Stimulated activated naive CD8-positive, alpha-beta T cell treated with anti-CD3 and anti-CD28 coated beads, Interleukin-15, amount 100 ng/mL, for 72 hours (primary cell): ENCODE measurements at places on chromosomes 12 and 14.

- DNase-seq: no peak
These were observed 198.0 kb upstream of the SYT1 start for GRCh38 chr12:78666584-78666983.

DNA sequence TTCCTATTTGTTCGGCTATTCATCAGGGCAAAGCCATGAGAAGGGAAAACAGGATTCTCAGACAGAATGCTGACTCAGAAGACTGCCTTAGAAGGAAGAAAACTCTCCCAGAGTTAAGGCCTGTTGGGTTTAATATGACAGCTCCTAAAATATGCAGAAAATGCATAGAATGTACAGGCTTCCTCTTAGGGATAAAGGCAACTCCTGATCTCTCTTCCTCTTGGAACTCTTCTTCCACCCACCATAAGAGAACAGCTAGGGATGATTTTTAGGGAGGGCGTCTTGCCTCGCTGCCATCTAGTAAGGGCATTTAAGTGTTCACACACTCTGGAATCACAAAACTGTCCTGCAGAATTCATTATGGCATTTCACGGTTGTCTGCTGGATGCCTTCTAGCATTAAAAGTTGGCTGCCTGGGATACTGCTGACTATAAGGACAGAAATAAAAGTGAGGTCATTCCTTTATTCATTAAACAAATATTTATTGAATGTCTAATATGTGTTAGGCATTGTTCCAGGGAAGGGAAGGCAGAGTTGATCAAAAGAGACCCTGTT lies 73.7 kb downstream of the DCAF5 start:
- no peak for DNase-seq

DNA sequence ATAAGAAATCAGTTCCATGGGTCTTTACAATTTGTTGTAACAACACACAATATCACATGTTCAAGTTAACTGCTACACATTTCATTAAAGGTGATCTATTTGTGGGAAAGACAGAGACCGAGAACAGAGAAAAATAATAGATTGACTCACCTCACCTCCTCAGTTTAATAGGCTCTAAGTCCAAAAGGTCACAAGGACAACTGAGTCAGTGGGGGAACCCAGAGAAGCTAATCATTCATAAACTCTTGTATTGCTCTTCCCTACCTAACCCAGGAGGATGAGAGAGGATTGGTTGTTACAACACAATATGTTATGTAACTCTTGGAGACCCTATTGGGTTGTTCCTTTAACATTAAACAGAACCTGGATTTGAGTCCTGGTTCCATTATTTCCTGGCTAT lies 72.2 kb upstream of the CRY1 start:
- no peak for DNase-seq

DNA sequence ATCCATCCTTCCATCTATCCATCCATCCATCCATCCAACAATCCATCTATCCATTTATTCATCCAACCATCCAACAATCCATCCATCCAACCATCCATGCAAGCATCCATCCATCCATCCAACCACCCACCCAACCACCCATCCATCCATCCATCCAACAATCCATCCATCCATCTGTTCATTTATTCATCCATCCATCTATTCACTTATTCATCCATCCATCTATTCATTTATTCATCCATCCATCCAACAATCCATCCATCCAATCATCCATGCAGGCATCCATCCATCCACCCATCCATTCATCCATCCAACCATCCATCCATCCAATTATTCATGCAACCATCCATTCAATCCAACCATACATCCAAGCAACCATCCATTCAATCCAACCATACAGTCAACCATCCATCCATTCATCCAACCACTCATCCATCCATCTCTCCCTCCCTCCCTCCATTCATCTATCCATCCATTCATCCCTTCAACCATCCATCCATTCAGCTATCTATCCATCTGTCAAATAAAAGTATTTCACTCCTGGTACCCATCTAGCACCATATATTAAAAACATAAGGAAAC lies 86.1 kb downstream of the KSR2 start:
- no peak for DNase-seq

DNA sequence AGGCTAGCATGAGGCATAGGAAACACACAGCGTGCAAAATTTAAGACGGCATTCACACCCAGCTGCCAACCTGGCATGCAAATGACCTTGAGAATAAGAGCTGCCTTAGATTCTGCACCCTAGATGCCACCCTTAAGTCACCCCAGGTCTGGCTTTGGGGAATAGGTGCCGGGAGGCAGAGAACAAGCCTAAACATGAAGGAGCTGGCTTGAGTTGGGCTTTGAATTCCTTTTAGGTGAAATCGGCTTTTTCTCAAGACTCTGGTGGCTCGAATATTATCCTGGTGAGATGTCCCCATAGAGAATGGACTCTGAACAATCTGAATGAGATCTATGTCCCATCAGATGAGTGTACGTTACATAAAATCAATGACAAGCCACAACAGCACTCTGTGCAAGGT lies 1090.5 kb downstream of the VRK1 start:
- DNase-seq: no peak

DNA sequence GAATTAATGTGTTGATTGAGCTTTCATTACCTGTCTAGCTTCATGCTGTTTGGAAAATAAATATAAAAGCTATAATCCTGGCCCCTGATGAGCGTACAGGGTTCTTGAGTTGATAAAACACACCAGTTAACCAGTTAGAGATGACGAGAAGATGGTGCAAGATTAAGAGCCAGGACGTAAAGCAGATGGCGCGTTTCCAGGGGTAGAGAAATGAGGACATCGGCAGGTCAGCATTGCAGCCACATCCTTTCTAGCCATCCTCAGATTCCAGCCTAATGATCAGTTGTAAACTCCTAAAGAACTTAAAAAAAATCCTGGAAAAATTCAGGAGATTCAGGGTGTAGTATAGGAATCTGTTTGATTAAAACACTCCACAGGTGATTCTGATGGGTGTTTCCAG lies 203.7 kb downstream of the CACNA1C start:
- no peak for DNase-seq

- DNase-seq: no peak
These were observed 39.0 kb downstream of the TTC9 start for GRCh38 chr14:70680748-70681147.

- no peak for DNase-seq
These were observed 102.8 kb downstream of the PTPRB start for GRCh38 chr12:70534466-70534865.

GRCh38 chr12:10197879-10198278 lies 14.8 kb upstream of the GABARAPL1 start:
- DNase-seq: no peak

- DNase-seq: no peak
These were observed 79.9 kb upstream of the CD163 start for GRCh38 chr12:7583471-7583870.

GRCh38 chr12:85626001-85626783 lies 210.0 kb downstream of the RASSF9 start:
- no peak for DNase-seq

GRCh38 chr14:99784508-99784907 lies 8.7 kb upstream of the EML1 start:
- DNase-seq: no peak

DNA sequence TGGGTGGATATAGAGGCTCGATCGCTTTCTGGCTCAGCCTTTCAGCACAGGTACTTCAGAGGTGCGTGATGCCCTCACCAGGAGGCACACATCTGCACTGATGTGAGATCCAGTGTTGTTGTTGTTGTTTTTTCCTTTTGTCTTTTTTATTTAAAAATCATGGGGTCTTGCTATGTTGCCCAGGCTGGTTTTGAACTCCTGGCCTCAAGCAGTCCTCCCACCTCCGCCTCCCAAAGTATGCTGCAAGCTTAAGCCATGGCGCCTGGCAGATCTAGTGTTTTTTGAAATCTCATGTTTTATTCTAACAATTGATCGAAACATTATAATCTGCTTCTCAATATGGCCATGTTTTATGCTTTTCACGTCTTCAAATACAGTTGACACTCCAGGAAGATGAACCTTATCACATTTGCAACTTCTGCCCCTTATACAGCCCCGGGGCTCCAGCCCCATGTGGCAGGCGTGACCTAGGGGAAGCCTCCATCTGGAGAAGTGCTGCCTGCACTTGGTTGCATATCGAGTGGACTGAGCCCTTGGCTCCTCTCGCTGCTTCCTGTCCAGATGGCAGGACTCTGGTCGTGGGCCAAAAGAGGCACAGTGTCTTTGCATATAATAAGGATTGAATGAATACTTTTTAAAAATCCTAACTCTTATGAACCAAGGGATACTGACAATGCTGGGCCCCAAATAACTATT lies 71.7 kb downstream of the TRAF3 start:
- no peak for DNase-seq

DNA sequence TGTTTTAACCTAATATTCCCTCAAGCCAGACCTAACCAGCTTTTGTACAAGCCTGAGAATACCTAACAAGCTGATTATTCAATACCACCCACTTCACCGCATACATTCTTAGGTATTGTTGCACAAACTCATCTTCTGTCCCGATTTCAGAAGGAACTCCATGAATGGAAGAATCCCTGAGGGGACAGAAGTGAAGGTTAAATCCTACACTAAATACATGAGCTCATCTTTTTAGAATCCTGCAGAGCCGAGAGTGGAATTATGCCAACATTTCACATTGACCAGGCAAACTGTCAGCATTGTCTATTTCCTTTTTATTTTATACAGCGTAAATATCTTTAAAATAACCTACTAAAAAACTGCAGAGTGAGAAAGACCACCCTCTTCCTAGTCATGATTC lies 140.7 kb upstream of the PRICKLE1 start:
- no peak for DNase-seq

DNA sequence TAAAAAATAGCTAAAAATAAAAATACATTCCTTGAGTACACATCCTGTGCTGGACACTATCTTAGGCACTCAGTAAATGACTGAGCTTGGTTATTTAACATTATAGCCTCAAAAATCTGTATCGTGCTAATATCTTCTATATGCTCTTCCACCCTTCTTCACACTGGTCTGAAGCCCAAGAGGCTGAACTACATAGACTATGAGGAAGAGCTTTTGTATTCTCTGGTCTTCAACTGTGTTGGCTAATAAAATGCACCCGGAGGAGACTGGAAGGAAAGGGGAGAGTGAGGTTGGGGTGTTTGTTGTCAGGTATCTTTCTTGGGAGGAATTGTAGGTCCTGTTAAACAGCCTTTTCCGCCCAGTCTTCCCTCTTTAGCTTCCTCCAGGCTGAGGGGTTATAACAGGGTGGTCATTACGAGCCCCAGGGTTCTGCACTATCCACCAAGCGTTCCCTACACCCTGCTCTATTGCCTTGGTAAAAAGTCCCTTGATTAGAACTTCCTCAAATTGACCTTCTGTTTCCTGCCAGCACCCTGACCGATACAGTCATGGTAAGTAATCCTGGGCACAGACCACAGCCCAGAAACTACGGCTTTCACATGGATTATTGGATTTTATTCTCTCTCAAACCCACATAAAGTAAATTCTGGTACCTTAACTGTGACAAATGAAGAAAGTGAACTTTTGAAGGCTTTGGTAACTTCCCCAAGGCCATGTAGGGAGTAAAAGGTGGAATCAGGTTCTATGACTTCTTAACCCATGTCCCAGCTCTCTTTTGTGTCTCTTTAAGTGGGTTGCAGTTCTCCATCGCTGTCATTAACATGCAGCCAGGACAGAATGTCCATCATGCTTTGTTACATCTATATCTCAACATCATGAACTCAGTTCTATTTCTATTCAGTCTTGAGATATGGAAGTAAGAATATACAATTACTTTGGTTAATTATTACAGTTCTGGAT lies 71.3 kb downstream of the PTHLH start:
- DNase-seq: no peak

- no peak for DNase-seq
These were observed 64.1 kb downstream of the E2F7 start for GRCh38 chr12:77001276-77001675.

DNA sequence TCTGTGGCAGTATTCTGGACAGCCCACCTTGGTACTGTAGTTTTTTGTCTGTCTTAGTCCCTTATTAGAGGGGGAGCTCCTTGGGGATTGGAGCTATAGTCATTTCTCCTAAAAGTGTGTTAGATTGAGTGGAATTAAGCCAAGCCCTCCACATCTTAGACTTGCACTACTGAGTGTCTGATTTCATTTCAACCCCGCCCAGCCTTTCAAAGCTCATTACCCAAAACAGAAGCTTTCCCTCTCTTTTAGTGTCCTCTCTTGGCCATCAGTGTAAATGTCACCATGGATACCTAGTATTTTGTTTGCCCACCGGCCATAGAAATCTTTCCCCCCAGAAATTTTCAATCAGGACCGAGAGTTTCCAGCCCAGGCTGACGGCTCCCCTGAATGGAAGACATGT lies 74.5 kb downstream of the LRRC74A start:
- no peak for DNase-seq

- DNase-seq: no peak
These were observed 146.2 kb downstream of the BCL11B start for GRCh38 chr14:99125616-99126431.

- DNase-seq: no peak
These were observed 116.3 kb downstream of the TSPAN8 start for GRCh38 chr12:71041476-71041875.

GRCh38 chr12:120965534-120966091 lies 12.7 kb upstream of the HNF1A start:
- no peak for DNase-seq

DNA sequence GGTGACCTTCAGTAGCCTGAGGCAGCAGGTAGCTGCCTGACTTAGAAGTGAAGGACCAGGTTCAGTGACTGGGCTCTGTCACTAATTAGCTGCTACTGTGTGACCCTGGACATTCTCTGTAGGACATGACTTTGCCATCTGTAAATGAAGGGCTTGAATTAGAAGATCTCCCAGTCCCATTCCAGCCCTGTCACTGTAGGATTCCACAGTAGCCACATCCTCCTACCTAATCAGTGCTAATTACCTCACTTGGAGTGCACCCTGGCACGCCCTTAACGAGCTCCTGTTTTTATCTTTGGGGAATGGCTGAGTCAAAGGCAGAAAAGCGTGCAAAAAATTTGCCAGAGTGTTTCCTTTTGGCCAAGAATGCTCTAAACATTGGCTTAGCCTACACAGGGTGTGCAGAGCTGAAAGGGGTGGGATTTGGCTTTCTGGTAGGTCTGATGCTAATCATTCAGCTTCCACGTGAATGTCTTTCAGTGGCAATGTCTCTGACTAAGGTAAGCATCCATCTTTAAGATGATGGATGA lies 6.8 kb downstream of the NTF3 start:
- DNase-seq: no peak

DNA sequence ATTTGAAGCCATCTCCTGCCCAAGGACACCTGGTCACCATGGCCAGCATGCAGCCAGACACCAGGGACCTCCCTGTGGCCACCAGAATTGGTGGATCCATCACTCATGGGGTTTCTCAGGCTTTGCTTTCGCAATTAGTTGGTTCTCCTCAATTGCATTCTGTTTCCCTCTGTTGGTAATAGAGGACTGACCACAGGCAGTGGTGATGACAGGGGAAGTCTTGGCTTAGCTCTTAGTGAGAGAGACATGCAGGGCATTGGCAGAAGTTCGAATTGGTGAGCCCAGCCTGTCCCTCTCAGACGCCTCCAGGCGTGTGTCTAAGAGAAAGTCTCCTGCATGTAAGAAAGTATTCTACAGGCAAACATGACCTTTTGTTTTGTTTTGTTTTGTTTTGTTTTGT lies 21.3 kb downstream of the HCAR2 start:
- no peak for DNase-seq

GRCh38 chr12:3263282-3263681 lies 186.1 kb downstream of the TSPAN9 start:
- no peak for DNase-seq

- DNase-seq: no peak
These were observed 91.3 kb downstream of the PHETA1 start for GRCh38 chr12:111277570-111277969.
